ENCODE measurements at places on chromosomes 4 and X. TPM values are rescaled to one million over a fixed set of nuclear protein-coding genes. Genes with fewer than 3 reads are reported as not detected.

The GLUD2 gene
- not detected for total RNA-seq

The SYN1 gene
- total RNA-seq = 1.1 TPM

GRCh38 chrX:79138658-79139241 is 5.7 kb upstream of the GPR174 start:
- peak overlapping the region; percentile 36 for H3K4me3 ChIP-seq
- H3K36me3 ChIP-seq = no peaks in the 10 kb centered on the region
- no peak for DNase-seq
- H3K27me3 ChIP-seq = no peaks in the 10 kb centered on the region
- H3K27ac ChIP-seq = peak overlapping the region; percentile 85

The SYTL4 gene
- 0.20 TPM for total RNA-seq

The NPY2R gene
- total RNA-seq = not detected

The LARP1B gene
- total RNA-seq = 13.4 TPM

DNA sequence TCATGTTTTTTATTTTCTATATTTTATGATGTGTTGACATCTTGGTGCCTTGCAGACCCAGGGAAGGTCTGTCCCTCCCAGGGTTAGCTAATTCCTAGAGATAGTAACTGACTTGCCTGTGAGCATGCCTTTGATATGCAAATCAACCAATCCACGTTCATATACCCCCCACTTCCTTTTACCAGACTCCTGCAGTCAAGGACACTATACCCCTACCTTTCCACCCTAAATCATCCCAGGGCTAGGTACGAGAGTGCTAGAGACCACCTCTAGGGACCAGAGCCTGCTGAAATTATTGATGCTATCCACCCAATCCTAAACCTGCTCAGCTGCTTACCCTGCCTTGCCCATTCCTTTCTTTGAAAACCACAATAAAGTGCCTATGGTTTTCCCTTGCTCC is 7.5 kb upstream of the PHEX start:
- no peak overlapping the region for H3K4me3 ChIP-seq
- H3K36me3 ChIP-seq = no peaks in the 10 kb centered on the region
- no peaks in the 10 kb centered on the region for H3K4me1 ChIP-seq
- DNase-seq = no peak
- H3K27ac ChIP-seq = no peak overlapping the region

- H3K27me3 ChIP-seq = no peaks in the 10 kb centered on the region
- H3K4me3 ChIP-seq = no peak overlapping the region
- no peaks in the 10 kb centered on the region for H3K36me3 ChIP-seq
Observed at GRCh38 chr4:111209706-111210105, 586.8 kb upstream of the PITX2 start.

GRCh38 chrX:80223982-80224579 is 196.2 kb upstream of the TENT5D start:
- H3K27ac ChIP-seq = no peak overlapping the region
- DNase-seq = no peak
- H3K4me3 ChIP-seq = no peak overlapping the region
- no peaks in the 10 kb centered on the region for H3K4me1 ChIP-seq
- H3K36me3 ChIP-seq = no peaks in the 10 kb centered on the region

DNA sequence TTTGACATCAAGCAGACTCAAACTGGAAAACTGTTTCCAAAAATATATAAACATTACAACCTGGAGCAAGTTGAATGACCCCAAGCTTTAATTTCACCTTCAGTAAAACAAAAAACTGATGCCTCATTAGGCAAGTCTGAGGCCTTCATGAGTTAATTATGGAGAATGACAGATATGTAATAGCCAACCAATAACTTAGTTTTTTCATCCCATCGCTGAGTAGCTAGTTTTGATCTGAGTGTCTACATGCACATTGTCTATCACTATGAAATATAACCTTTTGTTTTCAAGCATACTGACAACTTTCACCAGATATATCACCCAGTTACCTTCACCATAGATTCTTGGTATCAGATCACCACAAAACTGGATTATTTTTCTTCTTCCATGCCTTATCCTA is 16.4 kb downstream of the PRKG2 start:
- no peak for DNase-seq
- no peak overlapping the region for H3K27ac ChIP-seq
- no peaks in the 10 kb centered on the region for H3K36me3 ChIP-seq
- peaks cover 4% of the 10 kb centered on the region for H3K27me3 ChIP-seq
- no peaks in the 10 kb centered on the region for H3K4me1 ChIP-seq

DNA sequence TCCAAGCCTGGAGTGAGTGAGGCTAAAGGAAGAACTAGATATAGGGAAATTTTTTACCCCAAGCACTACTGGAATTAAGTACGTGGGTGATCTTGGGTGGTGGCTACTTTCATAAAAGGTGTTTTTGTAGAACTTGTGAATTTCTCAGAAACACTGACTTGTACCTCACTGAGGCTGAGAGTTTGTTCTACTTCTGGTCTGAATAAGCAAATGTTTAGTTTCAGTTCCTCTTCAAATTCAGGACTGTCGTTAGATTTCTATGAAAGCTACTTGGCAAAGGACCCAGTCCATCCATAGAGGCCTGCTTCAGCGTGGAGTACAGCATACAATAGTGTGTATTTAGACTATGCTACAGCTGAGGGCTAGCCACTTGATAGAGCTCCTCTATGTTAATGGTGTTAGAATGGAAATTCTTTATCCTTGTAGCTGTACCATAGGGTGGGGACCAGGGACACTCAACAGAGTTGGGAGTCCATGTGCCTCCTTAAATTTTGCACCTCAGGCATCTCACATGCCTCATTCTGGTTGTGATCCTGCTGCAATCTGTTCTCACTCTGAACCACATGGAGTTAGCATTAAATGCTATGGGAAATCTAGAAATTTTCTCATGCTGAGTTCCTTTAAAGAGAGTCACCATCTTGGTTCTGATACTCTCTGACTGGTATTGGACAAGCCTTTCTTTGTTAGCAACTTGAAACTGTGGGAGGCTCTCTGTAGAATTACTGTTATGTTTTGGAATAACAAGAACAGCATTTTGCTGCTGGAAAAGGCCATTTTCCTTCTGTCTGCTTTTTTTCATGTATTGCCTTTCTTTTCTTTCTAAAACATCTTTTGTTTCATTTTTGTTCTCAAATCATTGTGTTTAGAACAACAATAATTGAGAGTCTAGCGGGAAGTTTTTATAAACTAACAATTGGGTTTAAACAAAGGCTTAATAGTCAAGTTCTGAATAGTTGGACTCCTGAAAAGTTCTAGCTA is 86.8 kb downstream of the PDGFRA start:
- no peak overlapping the region for H3K4me3 ChIP-seq
- no peak overlapping the region for H3K27ac ChIP-seq
- no peaks in the 10 kb centered on the region for H3K36me3 ChIP-seq
- no peak for DNase-seq

- no peak overlapping the region for H3K27ac ChIP-seq
- no peak overlapping the region for H3K4me3 ChIP-seq
- H3K4me1 ChIP-seq = no peaks in the 10 kb centered on the region
Observed at GRCh38 chr4:13793020-13793710, 165.6 kb upstream of the BOD1L1 start.

The MAGEA8 gene
- not detected for total RNA-seq

DNA sequence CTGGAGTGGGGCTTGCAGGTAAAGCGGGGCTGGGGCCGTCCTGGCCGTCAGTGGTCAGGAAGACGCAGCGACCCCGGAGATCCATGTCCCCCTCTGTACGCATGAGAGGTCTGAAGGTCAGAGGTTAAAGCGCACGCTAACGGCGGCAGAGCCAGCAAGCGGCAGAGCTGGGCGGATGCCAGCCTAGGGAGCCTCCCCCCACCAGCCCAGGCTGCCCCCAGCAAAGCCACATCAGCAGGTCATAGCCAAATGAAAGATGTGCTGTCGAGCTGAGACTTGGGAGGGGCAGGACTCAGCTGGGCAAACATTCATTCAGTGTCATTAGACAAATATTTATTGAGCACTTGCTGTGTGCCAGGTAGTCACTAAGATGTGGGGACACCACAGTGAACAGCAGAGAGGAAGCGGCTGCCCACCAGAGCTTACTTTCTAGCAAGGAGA is 593 bp upstream of the JAKMIP1 start:
- DNase-seq = no peak
- peak overlapping the region; percentile 92 for H3K4me3 ChIP-seq
- H3K27ac ChIP-seq = no peak overlapping the region
- peaks cover 8% of the 10 kb centered on the region for H3K36me3 ChIP-seq
- peaks cover 16% of the 10 kb centered on the region for H3K27me3 ChIP-seq

DNA sequence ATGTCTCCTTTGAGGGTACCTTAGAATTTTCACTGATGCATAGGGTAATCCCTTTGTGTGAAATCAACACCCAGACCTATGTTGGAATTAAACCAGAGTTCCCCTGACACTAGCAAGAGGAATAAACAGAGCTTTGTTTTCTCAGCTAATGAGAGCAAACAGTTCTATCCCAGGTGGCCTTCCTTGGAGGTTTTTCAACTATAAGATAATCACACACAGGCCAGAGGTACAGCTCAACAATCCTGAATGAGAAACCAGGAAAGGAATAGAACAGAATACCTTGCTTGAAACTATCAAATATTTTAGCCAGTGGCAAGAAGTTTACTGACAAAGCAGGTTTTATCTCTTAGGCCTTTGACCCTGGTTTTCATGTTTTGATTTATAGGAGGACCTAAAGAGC is 100.2 kb downstream of the OTC start:
- DNase-seq = no peak
- H3K27ac ChIP-seq = no peak overlapping the region
- no peaks in the 10 kb centered on the region for H3K27me3 ChIP-seq

- DNase-seq = no peak
- no peak overlapping the region for H3K27ac ChIP-seq
- H3K4me3 ChIP-seq = no peak overlapping the region
- no peaks in the 10 kb centered on the region for H3K4me1 ChIP-seq
- H3K27me3 ChIP-seq = no peaks in the 10 kb centered on the region
- no peaks in the 10 kb centered on the region for H3K36me3 ChIP-seq
Observed at GRCh38 chr4:19684084-19684483, 567.6 kb upstream of the SLIT2 start.

GRCh38 chr4:173056710-173057109 is 111.9 kb upstream of the GALNT7 start:
- no peaks in the 10 kb centered on the region for H3K36me3 ChIP-seq
- peaks cover 2% of the 10 kb centered on the region for H3K4me1 ChIP-seq
- peaks cover 6% of the 10 kb centered on the region for H3K27me3 ChIP-seq
- no peak overlapping the region for H3K4me3 ChIP-seq
- no peak for DNase-seq

The TREX2 gene
- 2.0 TPM for total RNA-seq

GRCh38 chr4:65669111-65670019 is 924 bp downstream of the EPHA5 start:
- peaks cover 3% of the 10 kb centered on the region for H3K4me1 ChIP-seq
- H3K27me3 ChIP-seq = peaks cover 20% of the 10 kb centered on the region
- no peak overlapping the region for H3K27ac ChIP-seq

DNA sequence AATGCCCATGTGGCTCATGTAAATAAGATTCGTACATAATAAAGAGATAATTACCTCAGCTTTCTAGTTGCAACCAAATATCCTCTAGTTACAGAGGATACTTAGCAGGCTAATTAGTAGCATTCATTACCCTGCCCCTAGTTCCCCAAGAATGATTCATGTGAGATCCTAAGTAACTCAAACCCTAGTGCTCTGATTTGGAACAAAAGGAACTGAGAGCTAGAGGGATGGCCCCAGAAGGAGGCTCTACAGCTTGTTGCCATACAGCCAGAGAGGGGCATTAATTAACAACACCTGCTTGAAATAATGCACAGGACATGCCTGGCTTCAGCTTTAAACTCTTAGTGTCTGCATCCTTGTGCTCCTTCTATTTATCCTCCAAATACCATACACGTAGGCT is 32.6 kb upstream of the CBR4 start:
- no peak overlapping the region for H3K4me3 ChIP-seq
- no peak overlapping the region for H3K27ac ChIP-seq
- H3K27me3 ChIP-seq = peaks cover 30% of the 10 kb centered on the region
- no peaks in the 10 kb centered on the region for H3K36me3 ChIP-seq
- H3K4me1 ChIP-seq = no peaks in the 10 kb centered on the region

The AADAT gene
- total RNA-seq = not detected

The PDE6B gene
- 11.5 TPM for total RNA-seq

- no peaks in the 10 kb centered on the region for H3K4me1 ChIP-seq
- H3K27ac ChIP-seq = no peak overlapping the region
- H3K27me3 ChIP-seq = peaks cover 5% of the 10 kb centered on the region
- DNase-seq = no peak
Observed at GRCh38 chrX:135737366-135738071, 24.1 kb downstream of the CT45A1 start.

DNA sequence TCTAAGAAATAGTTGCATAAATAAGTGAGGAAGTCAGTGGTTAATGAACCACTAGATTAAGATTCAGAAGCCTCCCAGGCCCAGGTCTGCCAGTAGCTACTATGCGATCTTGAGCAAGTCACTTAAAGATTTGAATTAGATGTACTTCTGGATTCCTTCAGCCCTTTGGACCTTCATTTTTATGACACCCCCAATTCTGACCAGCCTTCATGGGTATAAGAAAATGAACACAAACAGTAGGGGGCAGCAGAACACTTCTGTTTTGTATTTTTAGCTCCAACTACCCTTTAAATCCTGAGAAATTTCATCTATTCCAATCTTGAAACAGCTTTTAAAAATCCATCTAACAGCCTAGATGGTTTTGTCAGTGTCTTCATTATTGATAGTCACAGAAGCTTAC is 19.0 kb downstream of the TMEM47 start:
- no peaks in the 10 kb centered on the region for H3K27me3 ChIP-seq
- no peak overlapping the region for H3K4me3 ChIP-seq
- no peaks in the 10 kb centered on the region for H3K36me3 ChIP-seq

The MAGEB10 gene
- not detected for total RNA-seq

The GDPD2 gene
- total RNA-seq = not detected

The SMAD1 gene
- total RNA-seq = 16.7 TPM

GRCh38 chr4:186904101-186904500 is 180.4 kb upstream of the FAT1 start:
- H3K27ac ChIP-seq = no peak overlapping the region
- no peak for DNase-seq
- H3K4me1 ChIP-seq = no peaks in the 10 kb centered on the region
- no peak overlapping the region for H3K4me3 ChIP-seq
- H3K27me3 ChIP-seq = no peaks in the 10 kb centered on the region

The PPP1R2C gene
- not detected for total RNA-seq

DNA sequence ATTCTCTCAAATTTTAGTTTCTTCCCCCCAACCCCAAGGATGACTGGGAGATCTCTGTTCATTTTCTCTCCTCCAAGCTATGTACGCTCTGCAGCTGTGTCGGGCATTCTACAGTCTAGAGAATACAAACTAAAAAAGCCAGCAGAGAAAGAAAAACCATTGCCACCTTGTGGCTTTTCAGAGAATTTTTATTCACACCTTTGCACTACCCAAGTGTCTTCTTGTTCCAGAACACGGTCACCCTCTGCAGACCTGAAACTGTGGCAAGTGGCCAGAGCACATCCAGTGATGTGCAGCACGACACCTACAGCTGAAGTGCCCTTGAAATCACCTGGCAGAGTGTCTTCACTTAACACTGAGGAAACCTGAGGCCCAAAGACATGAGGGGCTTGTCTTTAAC is 68.6 kb downstream of the CHST7 start:
- H3K36me3 ChIP-seq = no peaks in the 10 kb centered on the region
- no peak overlapping the region for H3K27ac ChIP-seq
- no peaks in the 10 kb centered on the region for H3K27me3 ChIP-seq
- no peaks in the 10 kb centered on the region for H3K4me1 ChIP-seq
- DNase-seq = no peak
